Right lung (tissue), 10 donors: ENCODE measurements at places on chromosomes 1 and 21.

- no peak for DNase-seq
Measured at GRCh38 chr1:193462629-193463320, 276.4 kb upstream of the B3GALT2 start.

DNA sequence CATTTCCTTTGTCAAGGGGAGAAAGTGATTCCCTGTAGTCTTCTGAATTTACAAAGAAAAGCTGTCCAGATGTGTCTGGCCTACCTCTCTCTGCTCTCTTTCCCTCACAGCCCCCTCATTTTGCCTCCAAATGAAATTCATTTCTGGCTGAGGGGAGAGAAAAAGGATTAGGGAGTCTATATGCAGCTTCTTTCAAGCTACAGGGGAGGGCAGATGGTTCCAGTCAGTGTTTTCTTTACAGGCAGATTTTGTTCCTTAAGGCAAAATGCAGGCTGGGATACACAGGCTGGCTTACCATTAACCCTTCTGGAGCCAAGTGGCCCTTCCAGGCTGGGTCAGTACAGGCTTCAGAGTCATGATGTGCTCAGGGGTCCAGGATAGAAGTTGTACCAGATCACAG is 198.1 kb upstream of the USP24 start:
- DNase-seq: no peak

GRCh38 chr1:153217212-153217611 is at the start of gene PRR9:
PRR9 (plus strand) TSS chr1:153217584; CDS start chr1:153218145, 561 bp downstream.
- no peak for DNase-seq

- DNase-seq: no peak
Measured at GRCh38 chr1:18279351-18280074, 171.9 kb downstream of the IGSF21 start.

DNA sequence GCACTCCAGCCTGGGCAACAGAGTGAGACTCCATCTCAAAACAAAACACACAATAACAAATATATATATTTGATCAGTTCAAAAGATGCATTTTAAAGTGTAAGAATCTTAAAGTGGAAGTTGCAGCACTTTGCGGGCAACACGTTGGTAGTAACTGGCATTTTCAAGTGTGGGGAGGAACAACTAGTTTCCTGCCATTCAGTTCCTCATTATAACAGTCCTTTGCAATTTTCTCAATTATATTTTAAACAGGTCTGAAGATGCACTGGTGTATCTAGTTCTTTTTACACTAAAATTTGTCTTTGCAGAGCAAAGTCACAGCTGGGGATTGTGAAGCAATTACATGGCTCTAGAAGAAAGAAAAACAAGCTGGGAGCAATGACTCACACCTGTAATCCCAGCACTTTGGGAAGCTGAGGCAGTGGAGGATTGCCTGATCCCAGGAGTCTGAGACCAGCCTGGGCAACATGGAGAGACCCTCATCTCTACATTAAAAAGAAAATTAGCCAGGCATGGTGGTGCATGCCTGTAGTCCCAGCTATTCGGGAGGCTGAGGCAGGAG is 25.3 kb downstream of the RRAGC start:
- DNase-seq: no peak

GRCh38 chr1:184890539-184890973 is 83.8 kb downstream of the NIBAN1 start:
- no peak for DNase-seq

GRCh38 chr1:204162494-204163074 is 3.6 kb downstream of the REN start:
- DNase-seq: peak; percentile 74
